ENCODE measurements at places on chromosomes 4 and X. TPM values are rescaled to one million over a fixed set of nuclear protein-coding genes. Genes with fewer than 3 reads are reported as not detected.

The ARHGAP24 gene
- 41.6 TPM for total RNA-seq

The WNK3 gene
- 0.32 TPM for total RNA-seq

The ARX gene
- total RNA-seq: not detected

The CDKL2 gene
- 0.16 TPM for total RNA-seq

The SPINK2 gene
- not detected for total RNA-seq

The MEPE gene
- total RNA-seq: not detected

The UGT2B15 gene
- total RNA-seq: not detected
